ENCODE measurements at places on chromosomes 12 and 14.

GRCh38 chr14:58972233-58973017, 216.0 kb upstream of the DAAM1 start:
- DNase-seq: no peak

DNA sequence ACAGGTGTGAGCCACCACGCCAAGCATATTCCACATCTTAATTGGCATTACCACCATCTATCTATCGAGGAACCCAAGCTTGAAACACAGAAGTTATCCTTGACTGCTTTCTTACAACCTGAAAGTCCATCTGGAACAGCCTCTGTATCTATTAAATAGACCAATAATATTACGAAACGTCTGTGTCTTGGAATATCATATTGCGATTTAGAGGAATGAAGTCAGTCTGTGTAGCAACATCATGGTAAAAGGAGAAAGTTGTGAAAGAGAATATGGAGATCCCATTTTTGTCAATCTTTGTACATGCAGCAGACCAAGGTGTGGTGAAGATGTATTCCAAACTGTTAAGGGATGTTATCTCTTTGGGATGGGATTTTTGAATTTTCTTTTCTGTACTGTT, 25.8 kb upstream of the MAX start:
- DNase-seq: no peak

- DNase-seq: no peak
Observed at GRCh38 chr12:101876322-101876860, 989 bp upstream of the DRAM1 start.

- DNase-seq: no peak
Observed at GRCh38 chr14:23936084-23936829, 17.3 kb upstream of the DHRS4 start.

DNA sequence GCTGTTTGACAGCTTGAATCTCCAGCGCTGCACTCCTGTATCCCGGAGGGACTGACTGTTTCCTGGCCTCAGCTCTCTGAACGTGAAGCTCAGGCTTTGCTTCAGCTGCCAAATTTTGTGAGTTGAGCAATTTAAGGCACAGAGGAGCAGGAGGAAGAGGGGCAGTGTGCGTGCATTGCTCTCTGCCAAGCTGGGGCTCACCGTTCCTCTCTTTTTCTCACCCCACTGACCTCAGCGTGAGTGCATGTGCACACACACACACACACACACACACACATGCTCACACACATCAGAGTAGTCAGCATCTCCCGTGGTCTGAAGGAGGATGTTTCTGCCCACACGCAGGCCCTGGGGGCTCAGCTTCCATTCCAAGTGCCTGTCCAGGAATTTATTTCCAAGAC, 27.8 kb upstream of the BDKRB2 start:
- DNase-seq: no peak

GRCh38 chr12:11731455-11731854, 82.0 kb downstream of the ETV6 start:
- no peak for DNase-seq

DNA sequence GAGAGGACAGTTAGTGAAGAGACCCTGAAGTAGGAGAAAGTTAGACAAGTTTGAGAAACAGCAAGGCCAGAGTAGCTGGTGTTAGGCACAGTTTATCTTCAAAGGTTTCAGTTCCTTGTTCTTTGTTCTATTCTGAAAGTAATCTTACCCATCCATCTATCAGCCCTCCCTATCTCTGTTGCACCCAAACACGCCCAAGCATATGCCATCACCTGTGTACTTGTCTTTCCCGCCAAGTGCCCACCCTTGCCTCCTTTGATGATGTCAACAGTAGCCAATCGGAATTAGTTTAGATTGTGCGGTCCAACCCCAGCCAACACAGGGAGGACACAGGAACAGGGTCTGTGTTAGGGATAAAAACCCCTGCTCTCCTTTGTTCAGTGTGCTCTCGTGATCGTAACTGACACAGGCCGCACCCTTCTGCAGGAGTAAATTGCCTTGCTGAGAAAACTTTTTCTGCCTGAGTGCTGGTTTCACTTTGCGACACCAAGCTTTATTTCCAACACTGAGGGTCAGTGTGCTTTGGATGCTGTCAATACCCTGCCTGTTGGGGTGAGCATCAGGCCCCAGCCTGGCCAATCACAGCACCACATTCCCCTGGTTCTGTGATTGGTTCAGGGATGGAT, 4.7 kb upstream of the TMEM229B start:
- no peak for DNase-seq

DNA sequence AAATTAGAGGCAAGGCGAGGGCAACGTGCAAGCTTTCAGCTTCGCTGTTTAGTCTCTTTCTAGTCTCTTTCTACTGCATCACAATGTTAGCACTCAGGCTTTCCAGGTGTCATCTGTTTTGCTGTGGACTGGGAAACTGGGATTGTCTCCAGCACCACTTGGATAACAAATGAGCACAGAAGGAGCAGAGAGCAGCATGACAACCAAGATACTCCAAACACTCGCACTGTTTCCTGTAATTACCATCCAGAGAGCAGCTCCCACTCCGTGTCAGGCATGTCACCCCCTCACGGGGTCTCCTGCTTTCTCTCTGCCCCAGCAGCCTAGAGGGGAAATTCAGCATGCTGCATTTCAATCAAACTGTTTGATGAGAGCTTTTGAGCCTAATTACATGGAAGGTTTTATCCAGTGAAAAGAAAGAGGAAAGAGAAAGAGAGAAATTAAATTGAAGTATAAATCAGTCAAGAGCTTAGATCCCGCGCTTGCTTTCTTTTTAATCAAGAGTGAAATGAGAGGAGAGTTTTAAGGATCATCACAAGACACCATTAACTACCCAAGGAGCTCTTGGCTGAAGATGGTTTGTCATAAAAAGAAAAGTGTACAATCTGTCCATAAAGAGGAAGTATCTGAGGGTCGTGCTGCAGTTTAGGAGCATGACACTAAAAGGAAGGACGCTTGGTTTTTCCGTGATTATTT, 917.7 kb downstream of the DIO2 start:
- DNase-seq: no peak

DNA sequence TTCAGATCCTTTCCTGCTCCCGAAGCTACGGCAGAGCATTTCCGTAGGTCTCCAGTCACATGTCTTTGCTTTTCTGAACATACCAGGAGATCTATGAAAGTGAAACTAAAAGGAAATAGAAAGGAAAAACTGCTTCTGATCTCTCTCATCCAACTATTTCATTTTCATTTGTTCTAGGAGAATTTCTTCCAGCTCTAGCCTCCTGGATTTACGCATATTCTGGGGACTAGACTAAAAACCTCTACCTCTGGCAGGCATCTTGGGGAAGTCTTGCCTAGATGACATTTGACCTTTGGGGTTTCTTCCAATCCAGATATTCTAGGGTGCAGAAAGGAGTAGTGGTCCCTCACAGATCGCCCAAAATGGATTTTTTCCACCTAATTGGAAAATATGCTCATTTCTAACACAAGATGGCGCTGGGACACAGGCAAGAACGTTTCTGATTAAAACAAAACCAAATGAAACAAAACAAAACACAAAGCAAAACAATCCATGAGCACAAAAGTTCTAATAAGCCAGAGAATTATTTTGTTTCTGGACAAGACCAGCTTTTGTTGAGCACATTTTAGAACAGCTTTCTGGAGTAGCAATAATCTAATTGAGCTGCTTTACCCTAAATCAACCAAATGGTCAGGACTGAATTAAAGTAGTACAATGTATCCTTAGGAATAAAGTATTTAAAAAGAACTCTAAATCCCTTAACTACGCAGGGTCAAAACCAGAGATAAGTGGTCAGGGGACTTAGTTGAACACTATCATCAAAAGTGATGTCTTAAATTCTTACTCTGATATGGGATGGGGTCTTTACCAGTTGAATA, 12.3 kb upstream of the PARP11 start:
- DNase-seq: no peak

DNA sequence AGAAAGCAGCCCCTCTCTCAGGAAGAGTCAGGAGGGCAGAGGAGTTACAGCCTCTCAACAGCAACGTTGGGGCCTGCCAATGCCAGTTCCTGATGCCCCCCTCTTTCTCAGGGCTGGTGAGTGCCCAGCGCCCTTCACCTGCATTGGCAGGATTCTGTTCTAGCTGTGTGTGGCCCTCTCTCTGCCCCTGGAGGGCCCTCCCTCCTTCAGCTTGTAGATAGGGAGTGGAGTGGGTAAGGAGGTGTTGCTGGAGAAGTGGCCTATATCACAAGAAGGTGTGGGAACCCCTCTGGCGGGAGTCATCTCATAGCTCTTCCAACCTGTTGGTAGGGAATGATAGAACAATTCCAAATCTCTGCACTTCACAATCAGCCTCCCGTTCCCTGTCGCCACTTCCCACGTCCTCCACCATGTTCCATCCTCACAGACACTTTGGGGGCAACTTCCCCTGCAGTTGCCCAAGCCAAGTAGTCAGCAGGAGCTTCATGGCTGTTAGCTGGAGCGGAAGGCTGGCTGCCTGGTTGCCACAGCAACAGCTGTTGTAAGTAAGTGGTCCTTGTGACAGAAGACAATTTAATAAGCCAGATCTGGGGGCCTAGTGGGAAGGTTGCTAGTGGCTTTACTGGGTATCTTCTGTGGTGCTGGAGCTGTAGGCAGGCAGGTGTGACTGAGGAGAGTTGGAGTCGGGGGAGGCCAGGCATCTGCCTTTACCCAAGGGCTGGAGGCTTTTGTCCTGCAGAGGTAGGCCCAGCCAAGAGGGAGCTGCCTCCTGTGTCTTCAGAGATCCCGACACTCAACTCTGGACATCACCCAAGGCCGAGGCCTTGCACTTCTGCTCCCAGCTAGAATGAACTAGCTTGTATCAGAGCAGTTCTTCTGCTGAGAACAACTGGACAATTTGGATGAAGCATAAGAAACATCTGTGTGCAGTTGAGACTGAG, 38.4 kb downstream of the GALNT16 start:
- no peak for DNase-seq

- no peak for DNase-seq
Observed at GRCh38 chr14:33560718-33561431, 390.0 kb downstream of the EGLN3 start.

DNA sequence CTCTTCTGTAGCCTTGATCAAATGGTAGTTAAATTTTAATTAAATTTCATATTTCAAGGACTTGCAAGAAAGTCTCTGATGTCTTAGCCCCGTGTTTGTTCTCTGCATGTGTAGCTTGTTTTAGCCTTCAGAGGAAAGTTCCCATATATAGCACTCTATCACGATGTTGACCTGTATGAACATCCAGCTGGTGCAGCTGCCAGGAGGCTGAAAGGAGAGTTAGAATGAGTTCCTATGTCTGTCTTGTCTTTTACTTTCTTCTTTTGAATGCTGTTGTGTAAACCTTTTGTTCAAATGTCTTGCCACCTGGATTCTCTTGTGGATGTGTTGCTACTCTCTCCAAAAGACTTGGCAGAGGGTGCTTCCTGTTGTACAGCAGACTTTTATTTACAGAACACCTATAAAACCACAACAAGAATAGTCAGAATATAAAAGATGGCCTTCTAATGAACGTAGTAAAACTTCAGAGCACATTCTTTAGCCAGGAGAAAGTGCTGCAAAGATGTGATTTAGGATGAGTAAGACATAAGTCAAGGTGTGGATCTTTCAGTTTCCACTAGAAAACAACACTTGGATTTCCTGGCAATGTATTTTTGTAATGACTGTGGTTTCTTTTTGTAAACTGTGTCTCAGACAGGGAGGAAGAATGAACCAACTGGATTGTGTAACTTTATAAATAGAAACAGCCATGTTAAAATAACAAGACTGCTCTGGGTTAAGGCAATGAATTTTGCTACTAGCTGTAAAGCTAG, 17.2 kb downstream of the NAV3 start:
- DNase-seq: no peak

DNA sequence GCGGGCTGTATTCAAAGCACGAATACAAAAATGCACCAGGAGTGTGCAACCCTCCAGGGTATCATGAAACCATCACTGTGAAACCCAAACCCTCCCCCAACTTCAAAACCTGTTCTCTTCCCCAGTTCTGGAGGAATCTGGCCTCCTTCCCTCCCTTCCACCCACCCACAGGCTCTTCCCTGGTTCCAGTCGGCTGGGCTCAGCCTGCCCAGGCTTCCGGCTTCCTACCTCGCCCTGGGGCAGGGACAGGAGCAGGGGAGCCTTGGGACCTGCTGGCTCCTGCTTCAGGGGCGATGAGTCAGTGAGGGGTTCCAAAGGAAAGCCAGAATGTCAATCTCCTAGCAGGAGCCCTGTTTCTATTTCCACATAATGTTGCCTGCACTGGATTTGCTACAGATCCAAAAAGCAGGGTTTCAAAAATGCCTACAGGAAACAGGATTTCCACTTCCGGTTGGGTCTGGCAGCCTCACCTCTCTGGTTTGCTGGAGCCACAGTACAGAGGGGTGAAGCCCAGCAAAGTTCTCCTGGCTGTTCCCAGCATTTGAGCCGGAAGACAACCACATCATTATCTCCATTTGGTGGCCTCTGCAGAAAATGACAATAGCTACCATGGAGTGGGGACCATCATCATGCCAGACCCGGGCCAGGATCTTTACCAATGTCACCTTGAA, 278.3 kb downstream of the DPF3 start:
- no peak for DNase-seq

DNA sequence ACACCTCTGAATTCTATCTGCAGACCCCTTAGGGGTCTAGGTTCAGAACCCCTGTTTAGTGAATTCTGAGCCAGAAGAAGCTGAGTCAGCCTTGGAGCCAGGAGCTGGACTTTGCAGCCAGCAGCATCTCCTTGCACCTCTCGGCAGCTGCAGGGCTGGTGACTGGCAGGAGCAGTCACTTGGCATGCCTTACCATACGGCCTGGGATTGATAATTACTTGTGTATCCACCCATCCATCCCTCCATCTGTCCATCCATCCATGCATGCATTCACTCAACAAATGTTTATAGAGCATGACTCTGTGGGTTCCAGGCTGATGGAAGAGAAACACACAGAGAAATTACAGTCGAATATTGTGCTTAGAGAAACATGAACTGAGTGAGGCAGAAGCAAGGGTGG, 67.5 kb upstream of the PRIMA1 start:
- no peak for DNase-seq

GRCh38 chr12:19596434-19597166, 157.3 kb downstream of the AEBP2 start:
- DNase-seq: no peak

- DNase-seq: no peak
Observed at GRCh38 chr14:72177251-72177650, 245.0 kb downstream of the RGS6 start.

- DNase-seq: no peak
Observed at GRCh38 chr12:3962631-3963483, 89.7 kb upstream of the PARP11 start.

Measured in liver (tissue), 10 donors.